ENCODE measurements at places on chromosomes 6 and 20.
A peak's percentile ranks its signal among the peaks of the same experiment; 100 is the strongest.

DNA sequence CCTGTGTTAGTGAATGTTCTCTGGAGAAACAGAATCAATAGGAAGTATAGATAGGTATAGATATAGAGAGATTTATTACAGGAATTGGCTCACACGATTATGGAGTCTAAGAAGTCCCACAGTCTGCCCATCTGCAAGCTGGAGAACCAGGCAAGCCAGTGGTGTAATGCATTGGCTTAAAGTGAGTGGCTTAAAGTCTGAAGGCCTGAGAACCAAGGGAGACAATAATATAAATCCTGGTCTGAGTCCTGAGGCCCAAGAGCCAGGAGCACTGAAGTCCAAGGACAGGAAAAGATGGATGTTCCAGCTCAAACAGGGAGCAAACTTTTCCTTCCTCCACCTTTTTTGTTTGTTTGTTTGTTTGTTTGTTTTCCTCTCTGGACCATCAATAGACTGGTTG is 131.2 kb upstream of the LRFN2 start:
- DNase-seq, result no peak

GRCh38 chr20:17882834-17883591 is 85.6 kb downstream of the SNX5 start:
- DNase-seq, result no peak

GRCh38 chr6:117928833-117929232 is 21.8 kb downstream of the SLC35F1 start:
- no peak for DNase-seq

GRCh38 chr6:26295691-26296555 is 69.1 kb upstream of the BTN3A2 start:
- no peak for DNase-seq

GRCh38 chr6:150026976-150027805 is 1.9 kb upstream of the RAET1L start:
- DNase-seq, result no peak

DNA sequence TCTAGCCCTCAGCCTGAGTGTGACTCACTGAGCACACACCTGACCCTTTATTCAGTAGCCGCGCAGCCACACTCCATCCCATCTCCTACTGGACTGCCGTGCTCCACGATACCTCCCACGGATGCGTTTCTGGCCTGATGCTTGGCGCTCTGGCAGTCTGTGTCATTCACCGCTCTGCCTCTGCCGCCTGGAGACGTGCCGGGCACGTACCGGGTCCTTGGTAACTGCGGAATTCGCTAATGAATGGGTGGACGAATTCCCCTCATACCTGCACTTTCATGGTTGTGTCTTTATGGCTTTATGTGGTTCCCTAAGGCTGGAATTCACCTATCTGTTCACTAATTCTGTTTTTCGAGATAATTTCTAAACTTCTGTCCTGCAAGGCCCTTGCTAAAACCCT is 405.7 kb downstream of the QKI start:
- no peak for DNase-seq

DNA sequence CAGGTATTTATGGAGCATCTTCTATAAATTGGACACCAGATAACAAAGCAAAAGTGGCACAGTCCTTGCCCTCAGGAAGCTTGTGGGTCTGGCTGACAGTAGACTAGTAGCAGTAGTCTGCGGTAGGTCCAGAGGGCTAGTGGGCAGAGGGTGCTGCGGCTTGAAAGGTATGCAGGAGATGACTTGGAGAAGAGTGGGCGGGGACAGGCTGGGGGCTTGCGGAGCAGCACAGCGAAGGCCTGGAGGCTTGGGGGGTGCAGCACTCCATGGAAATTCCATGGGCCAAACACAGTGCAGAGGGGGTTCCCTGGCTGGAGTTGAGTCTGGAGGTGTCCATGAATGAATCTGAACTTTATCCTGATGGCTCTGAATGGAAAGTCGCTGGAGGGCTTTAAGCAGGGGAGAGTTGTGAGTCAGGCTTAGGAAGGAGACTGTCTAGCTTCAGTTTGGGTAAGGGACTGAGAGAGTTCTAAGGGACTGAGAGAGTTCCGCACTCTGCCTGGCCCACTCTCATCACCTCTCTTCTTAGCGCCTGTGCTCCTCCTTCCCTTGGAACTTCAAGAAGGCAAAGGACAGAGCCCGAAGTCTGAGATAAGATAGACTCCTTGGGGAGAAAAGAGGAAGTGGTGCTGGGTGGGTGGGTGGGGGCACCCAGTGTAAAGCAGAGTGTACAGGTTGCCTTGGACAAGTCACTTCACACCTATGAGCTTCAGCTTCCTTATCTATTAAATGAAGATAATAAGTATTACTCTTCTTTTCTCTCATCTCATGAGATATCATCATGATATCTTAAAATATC is 8.8 kb downstream of the PKIG start:
- DNase-seq, result no peak

DNA sequence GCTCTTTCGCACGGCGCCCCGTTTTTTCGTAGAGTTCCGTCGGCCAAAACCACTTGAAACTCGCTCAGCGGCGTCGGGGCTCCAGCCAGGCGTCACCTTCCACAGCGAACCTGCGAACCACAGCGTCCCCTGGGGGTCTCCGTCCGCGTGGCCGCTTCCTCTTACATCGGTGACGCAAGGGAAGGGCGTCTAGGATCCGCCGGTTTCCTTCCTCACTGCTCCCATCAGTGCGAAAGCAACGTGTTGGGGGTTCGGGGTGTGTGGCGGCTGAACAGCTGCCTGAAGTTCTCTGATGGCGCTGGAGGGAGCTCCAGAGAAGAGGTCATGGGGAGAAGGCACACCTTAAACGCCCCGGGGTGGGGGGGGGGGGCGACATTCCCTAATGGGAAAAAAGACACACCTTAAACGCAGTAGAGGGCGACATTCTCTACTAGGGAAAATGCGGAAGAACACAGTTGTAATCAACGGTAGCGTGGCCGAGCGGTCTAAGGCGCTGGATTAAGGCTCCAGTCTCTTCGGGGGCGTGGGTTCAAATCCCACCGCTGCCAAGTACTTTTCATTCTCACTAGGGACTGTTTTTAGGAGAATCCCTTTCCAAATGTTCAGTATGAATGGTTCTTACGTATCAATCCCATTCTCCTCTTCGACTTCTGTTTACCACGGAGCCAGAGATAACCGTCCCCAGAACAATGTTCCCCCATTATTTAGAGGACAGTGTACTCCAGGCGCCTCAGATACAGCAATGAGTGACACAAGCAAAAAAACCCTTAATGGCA is 16.4 kb downstream of the ZNF311 start:
- DNase-seq, result peak; percentile 53

DNA sequence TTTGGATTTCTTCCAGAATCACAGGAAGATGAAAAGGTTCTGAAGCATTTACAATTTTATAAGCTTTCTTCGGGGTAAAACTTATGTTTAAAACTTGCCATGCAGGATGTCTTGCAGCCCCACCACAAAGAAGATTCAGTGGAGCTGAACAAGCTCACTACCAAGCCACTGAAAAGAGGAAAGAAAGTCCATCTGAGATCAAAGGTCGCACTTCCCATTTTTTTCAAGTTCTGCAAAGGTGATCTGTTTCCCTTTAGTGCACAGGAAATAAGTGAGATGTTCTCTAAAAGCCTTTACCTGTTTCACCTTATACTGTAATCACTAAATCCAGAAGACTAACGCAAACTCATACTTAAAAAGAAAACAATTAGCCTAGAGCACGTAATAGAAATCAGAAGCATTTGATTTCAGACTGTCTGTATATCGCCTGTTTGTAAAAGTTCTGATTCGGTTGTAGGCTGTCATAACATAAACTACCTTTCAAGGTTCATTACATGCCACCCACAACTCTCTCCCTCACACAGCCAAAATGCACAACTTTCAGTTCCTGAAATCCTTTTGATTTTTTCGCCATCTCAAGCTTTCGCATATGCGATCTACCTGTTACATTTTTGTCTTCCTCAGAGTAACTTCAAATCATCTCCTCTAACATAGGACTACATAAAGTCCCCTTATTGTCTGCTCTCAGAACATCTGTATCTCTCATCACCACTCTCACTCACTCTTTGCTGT is 1.8 kb downstream of the ECHDC1 start:
- DNase-seq, result no peak

GRCh38 chr6:164911873-164912580 is 397.4 kb downstream of the C6orf118 start:
- no peak for DNase-seq
